ENCODE measurements at places on chromosomes 7 and 10. TPM values are rescaled to one million over a fixed set of nuclear protein-coding genes. Genes with fewer than 3 reads are reported as not detected.

Gene STEAP1B
- total RNA-seq, result not detected

DNA sequence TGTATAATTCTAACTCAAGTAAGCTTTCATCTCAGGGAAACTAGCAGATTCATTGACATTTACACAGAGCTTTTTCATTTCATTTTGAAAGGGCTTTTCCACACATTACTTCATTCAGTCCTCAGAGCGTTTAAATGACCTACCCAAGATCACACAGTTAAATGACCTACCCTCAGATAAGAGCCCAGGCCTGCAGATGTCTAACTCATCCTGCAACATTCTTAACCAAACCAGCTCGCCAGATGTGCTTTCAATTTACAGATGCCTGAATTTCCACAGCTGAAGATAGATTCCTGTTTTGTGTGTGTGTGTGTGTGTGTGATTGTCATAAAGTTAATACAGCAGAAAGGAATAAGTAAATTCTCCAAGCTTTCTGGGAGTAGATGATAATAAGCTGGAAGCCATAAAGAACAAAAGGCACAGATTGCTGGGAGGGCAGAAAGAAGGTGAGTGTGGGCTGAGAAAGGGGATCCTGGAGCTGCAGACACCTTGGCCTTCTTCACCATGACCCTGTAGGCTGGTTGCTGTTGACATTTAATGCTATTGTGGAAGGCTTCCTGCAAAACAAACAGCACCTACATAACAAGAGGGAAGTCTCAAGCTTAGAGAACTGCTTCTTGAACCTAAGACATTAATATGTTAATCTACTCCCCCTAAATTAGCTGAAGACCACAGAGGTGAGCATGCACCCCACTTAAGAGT is 489.7 kb upstream of the CELF2 start:
- DNase-seq, result no peak

Gene FAM131B
- 6.4 TPM for total RNA-seq

Gene GSAP
- 15.1 TPM for total RNA-seq

- DNase-seq, result peak; percentile 88
Observed at GRCh38 chr7:74037609-74038008, 9.6 kb downstream of the ELN start.

Gene GRIFIN
- not detected for total RNA-seq

Gene HILPDA
- total RNA-seq, result 11.8 TPM

Gene KIFBP
- 24.8 TPM for total RNA-seq

GRCh38 chr7:75944507-75944906 is 29.6 kb downstream of the POR start:
- DNase-seq, result no peak
